ENCODE measurements at places on chromosomes 6 and 20. TPM values are rescaled to one million over a fixed set of nuclear protein-coding genes. Genes with fewer than 3 reads are reported as not detected.
A peak's percentile ranks its signal among the peaks of the same experiment; 100 is the strongest.

Gene EFCAB8
- 0.57 TPM for total RNA-seq

- DNase-seq: no peak
Measured at GRCh38 chr20:37095108-37095598, 644 bp downstream of the RBL1 start.

- no peak for DNase-seq
Measured at GRCh38 chr6:108419934-108420609, 125.2 kb downstream of the AFG1L start.

- no peak for DNase-seq
Measured at GRCh38 chr6:134979142-134979541, 29.2 kb upstream of the ALDH8A1 start.

DNA sequence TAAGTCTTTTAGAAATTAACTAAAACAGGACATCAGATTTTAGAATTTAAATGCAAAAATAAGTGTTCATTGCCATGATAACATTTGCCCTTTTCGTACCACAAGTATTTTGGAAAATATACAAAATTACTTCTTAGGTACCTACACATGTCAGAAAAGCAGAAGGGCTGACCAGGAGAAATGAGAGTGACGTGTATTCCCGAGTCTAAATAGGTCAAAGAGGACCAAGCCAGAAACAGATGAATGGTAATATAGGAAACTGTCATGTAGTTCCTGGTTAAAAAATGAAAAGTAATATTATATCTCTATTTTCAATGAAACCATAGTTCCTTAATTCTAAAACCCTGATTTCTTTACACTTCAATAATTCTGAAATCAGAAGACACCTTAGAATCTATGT is 126.2 kb downstream of the IPCEF1 start:
- no peak for DNase-seq

- peak; percentile 58 for DNase-seq
Measured at GRCh38 chr6:160421854-160422253, 73.7 kb downstream of the SLC22A3 start.

GRCh38 chr6:57262901-57263694 is 41.0 kb upstream of the RAB23 start:
- peak; percentile 39 for DNase-seq

Gene CPNE5
- 3.2 TPM for total RNA-seq

Gene GZF1
- total RNA-seq: 16.6 TPM

GRCh38 chr6:15791448-15792181 is 128.8 kb upstream of the DTNBP1 start:
- DNase-seq: peak; percentile 74

DNA sequence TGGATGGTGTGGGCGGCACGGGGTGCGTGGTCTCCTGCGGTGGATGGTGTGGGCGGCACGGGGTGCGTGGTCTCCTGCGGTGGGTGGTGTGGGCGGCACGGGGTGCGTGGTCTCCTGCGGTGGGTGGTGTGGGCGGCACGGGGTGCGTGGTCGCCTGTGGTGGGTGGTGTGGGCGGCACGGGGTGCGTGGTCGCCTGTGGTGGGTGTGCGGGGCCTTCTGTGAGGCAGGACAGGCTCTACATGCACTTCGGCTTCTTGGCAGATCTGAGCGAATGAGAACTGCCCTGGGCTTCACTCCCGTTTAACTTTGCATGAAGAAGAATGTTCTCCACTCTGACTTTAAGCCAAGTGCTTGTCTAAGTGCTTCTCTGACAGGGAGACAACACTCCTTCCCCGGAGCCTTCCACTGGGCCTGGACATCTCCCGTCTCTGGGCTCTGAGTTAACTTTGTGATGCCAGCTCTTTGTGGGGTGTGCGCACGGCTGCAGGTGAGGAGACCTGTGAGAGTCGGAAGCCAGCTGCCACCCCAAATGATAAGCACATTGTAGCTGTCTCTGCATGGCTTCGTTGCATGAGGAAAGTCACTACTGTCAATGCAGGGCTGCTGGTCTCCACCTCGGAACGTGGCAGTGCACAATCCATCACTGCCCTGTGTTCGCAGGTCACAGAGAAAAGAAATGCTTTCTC is 244.8 kb downstream of the DLL1 start:
- DNase-seq: no peak

- no peak for DNase-seq
Measured at GRCh38 chr6:137883400-137884148, 16.5 kb downstream of the TNFAIP3 start.

GRCh38 chr6:16345449-16346330 is 107.3 kb downstream of the GMPR start:
- DNase-seq: no peak

DNA sequence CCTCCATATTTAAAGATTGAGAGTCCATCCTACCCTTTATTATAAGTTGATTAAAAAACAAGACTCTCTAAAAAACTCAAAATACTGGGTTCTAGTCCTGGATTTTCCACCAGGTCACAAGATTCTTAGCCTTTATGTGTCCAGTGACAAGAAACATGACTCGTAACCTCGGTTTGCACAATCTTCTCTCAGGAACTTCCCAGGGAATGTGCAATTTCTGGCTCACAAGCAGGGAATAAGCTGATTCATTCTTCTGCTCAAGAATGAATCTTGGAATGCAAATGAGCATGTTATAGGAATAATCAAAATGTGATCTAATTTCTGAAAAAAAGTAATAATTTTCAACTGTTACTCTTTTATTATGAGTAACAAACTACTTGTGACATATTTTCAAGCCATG is 45.1 kb downstream of the OGFRL1 start:
- DNase-seq: peak; percentile 67

Gene NHLRC1
- total RNA-seq: 0.97 TPM

- no peak for DNase-seq
Measured at GRCh38 chr6:158011980-158012566, 30.4 kb downstream of the SYNJ2 start.

GRCh38 chr6:128204616-128205015 is 303.8 kb upstream of the THEMIS start:
- DNase-seq: no peak

Gene CLDN20
- not detected for total RNA-seq

Gene CEP57L1
- total RNA-seq: 9.3 TPM

- no peak for DNase-seq
Measured at GRCh38 chr20:3995749-3996320, 19.5 kb downstream of the RNF24 start.

- no peak for DNase-seq
Measured at GRCh38 chr6:119138906-119139541, 60.6 kb upstream of the FAM184A start.

Gene MCHR2
- not detected for total RNA-seq

Gene TREML1
- 1.2 TPM for total RNA-seq

DNA sequence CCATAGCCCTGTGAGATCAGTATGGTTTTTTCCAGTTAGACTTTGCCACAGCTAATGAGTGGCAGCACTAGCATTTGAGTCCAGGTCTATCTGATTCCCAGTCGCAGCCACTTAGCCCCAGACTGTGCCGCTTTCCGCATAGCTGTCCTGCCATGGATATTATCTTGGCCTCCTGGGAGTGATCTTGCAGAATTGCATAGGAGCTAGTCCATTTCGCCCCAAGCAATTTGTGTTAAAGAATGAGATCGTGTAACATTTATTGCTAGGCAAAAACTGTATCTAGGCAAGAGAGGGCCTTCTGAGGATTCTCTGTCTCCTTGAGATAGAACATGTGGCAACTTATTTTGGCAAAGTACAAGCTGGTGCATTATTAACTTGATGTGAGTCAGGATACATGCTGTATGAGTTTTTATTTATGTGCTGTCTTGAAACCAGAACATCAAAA is 74.2 kb downstream of the EZR start:
- DNase-seq: no peak

Gene CLIC5
- 65.4 TPM for total RNA-seq

DNA sequence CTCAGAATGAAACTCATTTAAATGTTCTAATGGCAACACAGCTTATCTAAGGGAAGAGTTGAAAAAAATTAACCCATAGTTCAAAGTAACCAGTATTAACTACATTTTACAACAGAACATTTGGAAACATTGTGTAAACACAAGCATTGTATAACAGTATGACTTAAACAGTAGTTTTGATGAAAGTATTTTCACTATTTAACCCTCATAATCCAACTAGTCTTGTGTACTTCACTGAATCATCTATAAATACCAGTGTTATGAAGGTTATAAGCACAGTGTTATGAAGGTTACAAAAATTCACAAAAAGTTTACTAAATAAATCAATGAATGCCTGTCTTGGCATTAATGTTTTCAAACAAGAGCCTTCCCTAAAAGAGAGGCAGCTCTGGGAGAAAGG is 66.5 kb downstream of the REV3L start:
- peak; percentile 43 for DNase-seq

DNA sequence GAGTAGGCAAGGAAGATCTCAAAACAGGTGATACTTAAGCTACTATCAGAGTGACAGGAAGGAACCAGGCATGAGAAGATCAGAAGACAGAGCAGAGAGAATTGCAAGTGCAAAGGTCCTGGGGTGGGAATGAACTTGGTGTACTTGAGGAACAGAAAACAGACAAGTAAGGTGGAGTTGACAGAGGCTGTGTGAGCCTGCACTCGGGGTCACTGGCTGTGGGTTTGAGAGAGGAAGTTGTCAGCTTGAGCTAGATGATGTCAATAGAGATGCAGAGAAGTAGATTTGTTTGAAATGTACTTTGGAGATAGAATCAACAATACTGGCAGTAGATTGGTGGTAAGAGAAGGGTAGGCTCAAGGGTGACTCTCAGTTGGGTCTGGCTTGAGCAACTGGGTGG is 209.5 kb downstream of the CLIC5 start:
- DNase-seq: no peak

Gene PROCR
- 26.2 TPM for total RNA-seq

- no peak for DNase-seq
Measured at GRCh38 chr6:30763155-30763617, 18.8 kb upstream of the IER3 start.

- DNase-seq: no peak
Measured at GRCh38 chr20:61998343-61999121, 67.1 kb downstream of the TAF4 start.

Gene GRM1
- total RNA-seq: 0.09 TPM

Gene TSHZ2
- 8.8 TPM for total RNA-seq

Gene PACRG
- 26.6 TPM for total RNA-seq

GRCh38 chr6:67887747-67888545 is 747.1 kb upstream of the ADGRB3 start:
- DNase-seq: no peak

DNA sequence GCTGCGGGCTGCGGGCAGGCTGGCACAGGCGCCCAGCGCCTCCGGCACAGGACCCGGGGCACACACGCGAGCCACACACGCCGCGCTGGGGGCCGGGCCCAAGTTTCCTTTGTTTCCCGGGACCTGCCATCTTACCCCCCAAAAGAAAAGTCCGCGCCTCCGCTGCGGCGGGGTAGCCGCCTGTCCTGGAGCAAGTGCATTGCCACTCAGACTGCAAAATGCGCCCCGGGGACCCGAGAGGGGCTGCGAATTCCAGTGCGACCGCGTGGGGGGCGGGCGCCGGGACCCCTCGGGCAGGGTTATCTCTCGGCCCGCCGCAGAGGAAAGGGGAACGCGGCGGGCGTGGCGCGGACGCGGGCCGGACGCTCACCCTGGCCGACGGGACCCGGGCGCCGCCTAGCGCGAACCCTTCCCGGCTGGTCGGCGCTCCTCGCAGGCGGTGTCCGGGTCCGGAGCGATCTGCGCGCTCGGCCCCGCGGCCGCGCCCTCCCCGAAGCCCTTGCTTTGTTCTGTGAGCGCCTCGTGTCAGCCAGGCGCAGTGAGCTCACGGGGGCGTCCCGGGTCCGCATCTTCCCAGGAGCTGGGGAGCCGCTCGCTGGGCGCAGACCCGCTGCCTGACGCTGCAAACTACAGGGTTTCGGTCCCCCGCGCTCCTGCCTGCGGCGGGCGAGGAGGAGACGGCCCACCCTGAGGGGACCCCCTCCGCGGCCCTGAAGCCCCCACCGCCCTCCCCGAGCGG is 639 bp upstream of the CD24 start:
- DNase-seq: peak; percentile 66

Gene SLC52A3
- 2.2 TPM for total RNA-seq

GRCh38 chr6:127956956-127957355 is 56.1 kb upstream of the THEMIS start:
- DNase-seq: peak; percentile 40

- no peak for DNase-seq
Measured at GRCh38 chr6:18600255-18600654, 213.1 kb downstream of the RNF144B start.

- no peak for DNase-seq
Measured at GRCh38 chr6:130693944-130694343, 133.3 kb upstream of the SMLR1 start.

DNA sequence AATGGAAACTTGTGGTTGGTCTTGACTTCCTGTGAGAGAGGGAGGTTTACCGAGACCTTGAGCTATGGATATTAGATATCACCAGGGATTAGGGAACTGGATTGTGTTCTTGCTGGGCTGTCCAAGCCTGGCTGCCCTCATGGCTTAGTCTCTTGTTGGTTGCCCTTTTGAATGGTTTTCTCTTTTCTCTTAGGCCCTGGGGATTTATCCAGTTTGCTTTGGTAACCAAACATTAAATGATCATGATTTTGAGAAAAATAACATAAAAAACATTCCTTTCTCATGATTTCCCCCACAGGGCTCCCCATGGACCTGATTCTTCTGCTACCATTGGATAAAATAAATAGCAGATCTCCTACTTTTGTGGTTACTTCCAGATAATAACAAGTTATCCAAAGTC is 306.4 kb upstream of the RNF217 start:
- no peak for DNase-seq

DNA sequence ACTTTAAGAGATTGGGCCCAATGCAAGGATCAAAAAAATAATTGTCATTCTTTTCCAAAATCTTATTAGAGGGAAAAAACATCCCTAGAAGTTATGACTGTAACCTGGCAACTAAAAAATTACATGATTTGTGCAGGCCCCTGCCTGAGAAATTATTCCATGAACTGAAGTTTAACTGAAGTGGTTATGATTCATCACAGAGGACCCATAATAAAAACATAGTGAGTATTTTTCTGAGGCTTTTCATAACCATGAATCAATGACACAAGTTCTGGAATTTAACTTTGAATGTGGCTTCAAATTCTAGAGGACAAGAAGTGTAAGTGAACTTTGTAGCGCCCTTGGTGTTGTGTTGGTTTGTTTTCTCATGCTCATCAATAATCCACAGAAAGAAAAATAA is 31.1 kb upstream of the CARMIL1 start:
- DNase-seq: no peak

Gene WFDC12
- total RNA-seq: 2.1 TPM

GRCh38 chr6:12570461-12571030 is 146.0 kb upstream of the PHACTR1 start:
- peak; percentile 21 for DNase-seq

DNA sequence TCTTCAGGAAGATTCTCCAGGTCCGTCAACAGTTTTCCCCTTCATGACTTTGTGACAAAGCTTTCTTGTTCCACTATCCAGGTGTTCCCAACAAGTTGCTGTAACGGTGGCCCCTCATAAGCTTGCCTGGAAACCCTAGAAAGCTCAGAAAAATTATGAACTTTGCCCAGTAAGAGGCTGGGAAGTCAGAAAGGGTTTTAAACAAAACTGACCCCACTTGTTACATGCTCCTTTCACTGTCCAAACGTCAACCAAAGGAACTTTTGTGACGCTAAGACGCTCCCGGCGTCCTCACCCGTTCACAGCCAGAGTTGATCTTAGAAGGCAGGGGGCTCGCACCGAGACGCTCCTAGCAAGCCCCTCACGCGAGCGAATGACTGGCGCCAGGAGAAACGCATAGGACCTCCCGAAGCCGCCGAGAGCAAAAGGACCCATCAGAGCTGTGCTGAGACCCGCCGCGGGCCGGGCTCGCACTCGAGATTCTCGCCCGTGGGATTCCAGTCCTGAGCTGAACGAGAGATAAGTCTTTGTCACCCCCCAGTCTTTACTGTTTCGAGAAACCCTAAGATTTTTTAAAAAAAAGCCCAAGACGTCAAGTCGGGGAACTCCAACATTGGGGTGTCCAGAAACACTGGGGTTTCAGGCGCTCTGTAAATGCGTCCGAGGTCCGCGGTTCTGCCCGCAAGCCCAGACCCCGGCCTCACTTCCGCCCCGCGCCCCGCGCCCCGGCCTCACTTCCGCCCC is 544 bp upstream of the ACAT2 start:
- no peak for DNase-seq

All from lung (tissue), 17 donors.